ENCODE measurements at places on chromosomes 4 and X.

GRCh38 chrX:29940750-29941149 is 274.6 kb upstream of the MAGEB2 start:
- DNase-seq, result no peak

DNA sequence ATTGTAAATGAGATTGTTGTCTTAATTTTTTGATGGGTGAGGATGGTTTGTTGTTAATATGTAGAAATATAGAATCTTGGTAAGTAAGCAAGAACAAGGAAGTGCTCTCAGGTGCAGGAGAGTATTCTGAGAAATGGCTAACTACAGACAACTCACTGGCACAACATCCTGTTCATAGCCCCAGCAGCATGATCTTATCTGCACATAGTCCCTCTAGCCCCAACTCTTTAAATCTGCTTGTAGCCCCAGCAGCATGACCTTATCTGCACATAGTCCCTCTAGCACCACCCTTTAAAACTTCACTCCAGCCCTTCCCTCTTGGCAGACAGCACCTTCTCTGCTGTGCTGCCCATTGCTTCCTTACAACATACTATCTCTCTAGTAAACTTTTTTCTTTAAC is 1957.1 kb upstream of the ADGRL3 start:
- DNase-seq, result no peak

DNA sequence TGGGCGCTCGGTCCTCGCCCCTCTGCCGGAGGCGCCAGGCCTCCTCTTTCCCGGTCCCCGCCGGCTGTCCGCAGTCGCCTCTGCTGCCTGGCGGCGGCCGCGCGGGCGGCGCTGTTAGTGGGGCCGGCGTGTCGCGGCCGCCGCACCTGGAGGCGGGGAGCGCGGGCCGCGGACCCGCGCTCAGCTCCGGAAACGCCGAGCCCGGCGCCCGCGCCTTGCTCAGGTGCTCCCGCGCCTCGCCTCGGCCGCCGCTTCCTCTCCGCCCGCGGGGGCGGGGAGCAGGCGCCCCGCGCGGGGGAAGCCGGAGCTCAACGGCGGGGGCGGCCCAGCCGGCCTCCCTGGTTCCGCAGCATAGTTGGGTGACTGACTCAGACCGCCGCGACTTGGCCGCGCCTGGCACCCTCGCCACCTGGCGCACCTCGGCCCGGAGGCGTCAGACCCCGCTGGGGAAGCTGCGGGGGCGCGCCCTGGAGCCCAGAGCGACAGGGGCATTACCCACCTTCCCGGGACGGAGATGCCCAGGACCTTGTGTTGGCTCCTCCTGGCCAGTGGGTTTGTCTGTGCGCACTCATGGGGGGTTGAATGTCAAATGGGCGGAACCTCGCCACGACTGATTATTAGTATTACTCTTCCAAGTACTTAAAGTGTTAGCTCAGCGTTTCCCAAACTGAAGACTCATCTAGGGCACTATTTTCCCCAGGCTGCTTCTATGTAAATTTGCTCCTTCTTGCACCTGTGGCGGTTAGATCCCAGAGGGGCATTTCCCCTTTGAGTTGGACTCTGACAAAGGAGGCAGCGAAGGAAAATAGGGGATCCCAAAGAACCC is at the start of gene ARAP2:
Gene ARAP2 (minus strand): TSS at position 258 of the 826 bp plus-strand sequence. CDS start 15,028 bp downstream, outside the sequence.
- DNase-seq, result peak; percentile 79

- DNase-seq, result no peak
Observed at GRCh38 chr4:98950925-98951324, 22.0 kb upstream of the EIF4E start.

- no peak for DNase-seq
Observed at GRCh38 chr4:86822136-86822535, 27.0 kb downstream of the SLC10A6 start.

- no peak for DNase-seq
Observed at GRCh38 chrX:150007356-150007755, 69.1 kb upstream of the EOLA2 start.

- DNase-seq, result no peak
Observed at GRCh38 chrX:6732101-6732500, 197.2 kb upstream of the VCX3A start.

DNA sequence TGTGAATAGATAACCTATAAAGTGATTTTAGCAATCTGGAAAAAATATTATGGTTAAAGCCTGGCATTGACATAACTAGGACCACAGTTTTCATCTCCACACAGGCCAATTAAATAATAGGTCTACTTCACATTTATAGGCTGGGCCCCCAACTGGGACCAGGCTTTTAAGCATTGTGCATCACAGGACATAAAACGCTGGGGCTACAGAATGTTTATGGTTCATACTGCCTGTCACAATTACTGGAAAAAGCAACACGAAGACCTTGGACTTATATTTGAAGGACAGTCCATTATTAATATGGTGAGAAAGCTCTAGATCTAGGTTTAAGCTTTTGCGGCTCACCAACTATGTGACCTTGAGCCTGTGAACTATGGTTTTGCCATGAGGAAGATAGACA is 94.2 kb downstream of the MFAP3L start:
- DNase-seq, result no peak

DNA sequence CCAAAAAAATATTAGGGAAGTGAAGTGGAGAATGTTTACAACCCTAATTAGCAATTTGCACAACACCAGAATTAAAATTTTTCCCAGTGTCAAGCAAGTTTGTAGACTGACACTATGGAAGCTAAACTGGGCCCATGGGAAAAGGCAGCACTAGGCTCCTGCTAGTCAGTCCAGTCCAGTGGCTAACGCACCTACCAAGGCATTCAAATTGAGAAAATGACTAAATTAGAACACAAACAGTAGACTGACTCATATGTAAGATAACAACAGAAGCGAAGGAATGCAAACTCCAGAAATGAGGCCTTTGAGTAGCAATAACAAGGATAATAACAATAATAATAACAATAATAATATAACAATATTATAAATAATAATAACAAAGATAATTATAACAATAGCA is 90.7 kb downstream of the GRIA3 start:
- DNase-seq, result no peak

DNA sequence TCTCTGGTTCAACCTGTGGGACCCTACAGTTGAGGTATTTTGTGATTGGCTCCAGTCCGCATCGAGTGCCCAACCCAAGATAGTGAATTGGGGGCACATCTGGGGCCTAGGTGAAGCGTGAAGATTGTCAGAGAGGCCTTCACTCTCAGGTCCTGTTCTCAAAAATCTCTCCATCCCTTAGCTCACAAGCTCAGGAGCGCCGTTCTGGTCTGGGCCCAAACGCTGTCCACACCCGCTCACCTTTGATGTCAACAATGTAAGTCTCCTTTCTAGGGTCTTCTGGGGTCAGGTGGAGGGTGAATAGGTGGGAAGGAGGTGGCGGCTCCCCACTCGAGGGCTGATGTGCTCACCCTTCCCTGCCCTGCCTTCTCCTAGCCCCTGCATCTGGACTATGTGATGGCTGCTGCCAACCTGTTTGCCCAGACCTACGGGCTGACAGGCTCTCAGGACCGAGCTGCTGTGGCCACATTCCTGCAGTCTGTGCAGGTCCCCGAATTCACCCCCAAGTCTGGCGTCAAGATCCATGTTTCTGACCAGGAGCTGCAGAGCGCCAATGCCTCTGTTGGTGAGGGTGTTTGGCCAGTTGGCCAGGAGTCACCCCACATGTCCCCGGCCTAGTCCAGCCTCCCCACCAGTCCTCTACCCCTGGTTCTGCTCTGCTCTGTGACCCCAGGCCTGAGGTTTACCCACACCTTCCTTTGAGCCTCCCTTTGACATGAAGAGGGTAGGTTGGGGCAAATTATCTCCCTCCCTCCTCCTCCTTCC is 7.6 kb upstream of the CDK16 start:
- DNase-seq, result no peak

DNA sequence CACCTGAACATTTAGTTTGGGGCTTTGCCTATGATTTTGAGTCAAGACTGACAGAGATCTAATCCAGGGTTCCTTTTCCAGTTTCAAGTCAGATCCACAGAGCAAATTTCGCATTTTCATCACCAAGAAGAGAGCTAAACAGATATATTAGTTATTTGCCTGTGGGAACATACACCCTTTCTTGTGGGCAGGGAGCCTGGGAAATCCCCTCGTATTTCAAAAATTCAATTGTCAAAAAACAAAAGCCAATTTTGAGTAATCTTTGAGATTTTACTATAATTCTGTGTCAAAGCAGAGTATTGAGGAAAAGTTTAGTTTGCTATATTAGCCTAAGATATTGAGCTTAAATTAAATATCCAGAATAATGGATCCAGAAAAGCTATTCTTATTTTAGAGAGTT is 56.6 kb downstream of the AFM start:
- DNase-seq, result no peak

DNA sequence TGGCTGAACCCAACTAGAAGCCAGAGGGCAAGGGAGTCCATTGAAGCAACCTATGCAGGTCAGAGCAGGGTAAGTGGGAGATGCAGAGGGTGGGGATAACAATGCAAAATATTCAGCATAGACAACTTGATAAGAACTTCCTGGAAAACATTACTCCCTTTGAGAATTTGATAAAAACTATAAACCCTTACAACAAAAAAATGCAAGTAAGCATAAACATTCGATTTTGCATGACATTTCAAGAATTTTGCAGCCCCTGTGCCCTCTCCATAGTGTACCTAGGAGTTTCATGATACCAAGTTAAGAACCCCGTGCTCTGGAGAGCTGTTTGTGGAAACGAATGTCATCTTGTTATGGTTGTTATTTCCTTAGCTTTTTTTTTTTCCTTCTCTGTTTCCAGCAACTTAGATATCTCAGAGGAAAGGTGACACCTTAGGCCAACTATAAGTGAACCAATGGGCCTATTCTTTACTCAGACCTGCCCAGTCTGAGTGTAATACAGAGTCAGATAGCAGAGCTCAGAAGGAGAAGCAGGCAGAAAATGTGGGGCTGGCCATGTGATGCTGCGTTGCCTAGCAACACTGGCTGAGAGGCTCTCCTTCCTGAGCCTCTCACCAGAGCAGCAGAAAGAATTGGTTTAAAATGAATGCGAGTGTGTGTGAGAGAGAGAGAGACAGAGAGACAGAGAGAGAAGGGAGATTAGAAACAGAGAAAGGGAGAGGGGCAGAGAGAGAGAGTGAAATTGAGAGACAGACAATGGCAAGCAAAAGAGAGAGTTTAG is 36.7 kb upstream of the GABRQ start:
- no peak for DNase-seq

DNA sequence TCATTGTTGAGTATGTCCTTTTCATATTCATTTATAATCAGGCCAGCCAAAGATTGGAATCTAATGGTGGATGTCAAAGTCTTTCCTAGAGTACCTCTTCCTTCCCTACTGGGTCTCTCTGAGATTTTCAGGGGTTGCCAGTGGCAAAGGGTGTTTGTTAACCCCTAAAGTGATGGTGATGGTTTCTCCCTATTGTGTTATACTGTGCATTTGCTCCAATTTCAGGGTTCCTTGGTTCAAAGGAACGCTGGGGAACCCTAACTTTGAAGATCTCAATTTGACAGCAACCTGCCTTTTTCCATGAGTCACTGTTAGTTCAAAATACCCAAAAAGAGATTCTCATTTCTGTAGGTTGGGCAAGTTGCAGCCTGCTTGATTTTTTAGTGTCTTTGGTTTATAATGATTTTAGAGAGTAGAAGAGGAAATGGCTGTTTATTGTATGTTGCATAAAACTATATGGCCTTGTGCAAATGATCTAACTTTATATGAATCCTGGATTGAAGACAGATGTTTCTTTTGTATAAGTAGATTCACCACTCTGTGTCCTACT is 23.0 kb downstream of the GAB1 start:
- DNase-seq, result no peak

GRCh38 chrX:8084006-8084405 is 87.1 kb downstream of the VCX2 start:
- DNase-seq, result no peak

- DNase-seq, result no peak
Observed at GRCh38 chr4:76207549-76207948, 6.1 kb downstream of the SCARB2 start.

- DNase-seq, result no peak
Observed at GRCh38 chr4:13126976-13127910, 356.9 kb downstream of the RAB28 start.

GRCh38 chrX:154657226-154657805 is 3.9 kb upstream of the CTAG2 start:
- no peak for DNase-seq

GRCh38 chr4:186416451-186417060 is 138.8 kb downstream of the MTNR1A start:
- no peak for DNase-seq

DNA sequence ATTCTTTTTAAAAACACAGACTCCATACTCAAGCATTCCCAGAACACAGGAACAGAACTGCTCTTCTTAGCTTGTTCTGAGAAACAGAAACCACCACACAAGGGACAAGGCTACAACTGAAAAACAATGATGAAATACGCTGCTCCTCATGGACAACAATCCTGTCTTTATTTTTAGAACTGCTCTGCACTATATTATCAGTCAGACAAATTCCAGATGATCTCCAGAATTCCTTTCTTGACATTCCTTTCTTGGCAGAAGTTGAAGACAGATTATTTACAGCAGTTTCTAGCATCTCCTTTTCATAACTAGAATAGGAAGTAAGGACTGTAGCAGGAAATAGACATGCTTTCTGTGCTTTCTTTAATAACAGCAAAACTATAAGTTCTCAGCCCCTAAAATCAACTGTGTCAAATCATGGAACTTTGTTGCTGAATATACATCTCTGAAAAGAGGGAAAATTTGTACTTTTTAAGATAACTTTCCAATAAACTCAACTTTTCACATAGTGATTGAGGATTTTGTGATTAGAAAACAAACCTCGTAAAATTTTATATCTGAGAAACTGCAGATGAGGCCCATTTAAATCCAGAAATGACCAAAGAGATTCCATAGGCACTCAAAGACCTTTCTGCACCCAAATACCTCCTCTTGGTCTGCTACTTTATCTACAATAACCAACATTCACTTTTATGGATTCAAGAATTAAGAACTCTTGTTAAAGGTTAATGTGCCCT is 35.9 kb downstream of the ANTXR2 start:
- no peak for DNase-seq

DNA sequence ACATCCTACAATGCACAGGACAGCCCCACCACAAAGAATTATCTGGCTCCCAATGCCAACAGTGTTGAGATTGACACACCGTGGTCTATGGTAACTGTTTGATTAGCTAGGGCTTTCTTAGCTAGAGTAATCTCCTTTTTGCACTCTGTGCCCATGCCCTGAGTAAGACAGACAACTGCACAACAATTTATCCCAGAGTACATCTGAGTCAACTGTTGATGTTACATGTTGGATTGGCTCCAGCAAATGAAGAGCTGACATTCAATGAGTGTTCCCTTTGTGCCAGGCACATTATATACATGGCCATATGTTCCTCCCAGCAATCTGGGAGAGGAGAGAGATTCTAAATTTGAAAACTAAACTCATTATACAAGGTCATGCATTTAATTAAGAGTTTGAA is 3.9 kb upstream of the FAM9C start:
- no peak for DNase-seq

GRCh38 chr4:88419874-88420273 is 37.0 kb upstream of the HERC5 start:
- DNase-seq, result no peak

GRCh38 chrX:2696698-2697215 is 5.7 kb downstream of the CD99 start:
- peak; percentile 68 for DNase-seq

DNA sequence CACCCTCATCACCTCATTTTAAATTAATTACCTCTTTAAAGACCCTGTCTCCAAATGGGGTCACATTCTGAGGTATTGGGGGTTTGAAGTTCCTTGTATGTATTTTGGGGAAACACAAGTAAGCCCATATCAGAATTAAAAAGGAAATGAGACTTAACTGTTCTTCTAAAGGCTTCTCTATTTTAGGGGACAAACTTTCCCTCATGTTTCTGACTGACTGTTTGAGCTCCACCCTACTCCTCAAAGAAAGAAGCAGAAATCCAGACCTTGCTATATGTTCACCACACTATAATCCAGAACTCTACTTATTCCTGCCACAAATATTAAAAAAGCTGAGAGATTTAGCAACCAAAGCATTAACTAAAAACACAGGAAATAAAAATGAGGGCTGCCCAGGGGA is 258.8 kb downstream of the ARHGAP24 start:
- DNase-seq, result no peak

All from stimulated activated CD4-positive, alpha-beta T cell treated with anti-CD3 and anti-CD28 coated beads, Interleukin-15, amount 100 ng/mL, for 24 hours (primary cell).